DMS53 (cell line): ENCODE measurements at places on chromosomes 4 and X.

GRCh38 chr4:31360786-31361185, 640.6 kb downstream of the PCDH7 start:
- no peak for DNase-seq

DNA sequence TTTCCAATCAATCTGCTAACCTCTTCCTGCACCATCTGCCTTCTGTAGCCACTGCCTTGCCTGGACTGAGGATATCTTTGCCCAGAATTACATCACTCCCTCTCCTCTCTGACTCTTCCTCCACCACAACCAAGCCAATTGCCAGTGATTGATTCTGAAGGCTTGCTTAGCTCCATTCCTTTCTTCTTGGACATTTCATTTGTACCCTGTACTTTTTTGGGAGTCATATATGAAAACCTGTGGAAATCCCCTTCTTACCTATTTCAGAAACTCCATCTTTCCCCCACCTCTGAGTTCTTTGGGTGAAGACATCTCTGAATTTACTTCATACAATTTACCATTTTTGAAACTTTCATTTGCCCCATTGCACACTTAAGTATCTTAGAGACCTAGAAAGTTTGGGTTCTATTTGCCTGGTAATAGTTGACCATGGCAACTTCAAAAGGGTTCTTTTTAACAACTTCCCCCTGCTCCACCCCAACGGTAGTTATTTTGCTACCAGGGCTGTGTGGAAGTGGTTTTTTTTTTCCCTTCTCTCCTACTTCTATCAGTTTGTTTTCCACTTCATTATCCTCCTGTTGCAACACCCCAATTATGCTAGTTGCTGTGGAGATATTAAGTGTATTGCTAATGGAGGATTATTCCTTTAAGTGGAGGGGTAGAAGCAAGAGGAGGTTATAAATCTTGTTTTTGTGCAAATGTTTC, 14.3 kb downstream of the SGMS2 start:
- peak; percentile 6 for DNase-seq

DNA sequence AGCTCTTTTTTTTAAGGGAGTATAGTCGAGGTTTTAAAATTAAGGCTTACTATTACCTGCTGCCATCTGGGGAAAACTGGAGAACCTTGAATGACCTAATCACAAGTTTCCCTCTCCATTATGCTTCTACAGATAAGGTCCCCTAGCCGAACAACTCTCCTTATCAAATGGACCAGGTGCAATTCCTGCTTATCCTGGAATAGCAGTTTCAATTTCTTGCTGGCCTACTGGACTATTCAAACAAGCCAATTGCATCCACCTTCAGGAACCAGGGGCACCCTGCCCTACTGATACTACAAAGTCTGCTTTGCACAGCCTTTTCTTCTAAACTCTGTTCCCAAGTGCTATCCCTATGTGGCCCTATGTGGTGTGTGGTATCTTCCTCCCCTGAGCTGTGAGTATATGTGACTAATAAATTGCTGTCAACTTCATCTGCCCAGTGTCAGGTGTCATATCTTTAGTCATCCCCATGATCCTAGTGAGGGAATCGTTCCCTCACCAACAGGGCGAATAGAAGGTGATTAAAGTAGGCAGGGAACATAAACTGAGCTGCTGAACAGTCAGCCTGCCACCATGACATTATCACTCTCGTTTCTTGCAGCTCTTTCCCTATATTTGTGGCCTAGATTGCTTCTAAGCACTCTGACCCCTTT, 128.5 kb downstream of the ATG4A start:
- no peak for DNase-seq

GRCh38 chrX:71365356-71365874, 742 bp upstream of the TAF1 start:
- no peak for DNase-seq

- peak; percentile 55 for DNase-seq
Measured at GRCh38 chr4:135338181-135338580, 1136.6 kb upstream of the PABPC4L start.

DNA sequence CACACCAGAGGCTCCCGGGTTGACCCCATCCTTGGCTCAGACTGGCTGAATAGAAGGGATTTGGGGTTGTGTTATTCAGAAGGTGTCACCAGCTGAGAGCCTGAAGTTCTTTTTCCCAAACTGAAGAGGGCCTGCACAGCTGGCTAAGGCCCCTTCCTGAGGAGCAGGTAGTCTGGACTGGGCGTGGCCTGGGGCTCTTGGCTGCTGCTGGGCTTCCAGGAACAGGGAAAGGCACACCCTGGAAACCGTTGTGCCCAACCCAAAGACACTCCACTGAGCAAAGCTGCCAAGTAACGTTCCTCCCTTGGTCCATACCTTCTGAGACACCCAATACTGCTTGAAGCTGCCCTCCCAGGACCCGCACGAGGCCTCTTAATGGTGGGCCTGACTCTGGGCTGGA, 8.3 kb upstream of the CXCR3 start:
- no peak for DNase-seq

DNA sequence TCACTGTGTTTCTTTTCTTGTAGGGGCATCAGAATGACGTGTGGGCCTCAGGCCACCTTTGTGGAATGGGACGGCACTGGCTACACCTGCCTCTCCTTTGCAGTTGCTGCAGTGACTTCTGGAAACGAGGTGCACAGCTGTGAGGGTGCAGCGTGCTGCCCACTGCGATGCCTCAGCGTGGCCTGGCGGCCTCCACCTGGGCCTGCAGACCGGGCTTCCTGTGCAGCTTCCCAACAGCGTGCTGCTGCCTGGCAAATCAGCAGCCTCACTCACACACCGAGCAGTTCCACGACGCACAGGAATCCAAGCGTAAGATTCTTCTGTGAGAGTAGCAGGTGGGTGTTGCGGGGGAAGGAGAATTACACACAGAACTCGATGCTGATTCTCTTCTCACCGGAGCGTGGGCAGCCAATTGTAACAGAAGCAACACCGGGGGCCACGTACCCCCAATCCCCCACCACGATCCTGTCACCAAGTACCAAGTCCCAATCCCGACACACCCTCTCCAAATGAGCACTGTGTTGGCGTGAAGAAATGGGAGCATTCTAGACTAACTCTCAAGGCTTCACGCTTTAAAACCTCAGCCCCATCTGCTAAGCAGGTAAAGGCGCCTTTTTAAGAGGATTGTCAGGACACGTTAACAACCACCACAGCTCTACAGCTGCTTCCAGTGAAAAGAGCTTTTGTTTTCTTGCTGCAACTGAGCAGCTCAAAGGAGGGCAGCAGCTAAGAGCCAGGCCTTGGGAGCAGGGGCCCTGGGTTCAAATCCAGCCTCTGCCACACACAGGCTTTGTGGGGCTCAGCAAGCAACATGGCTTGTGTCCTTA, 16.9 kb downstream of the WDR1 start:
- no peak for DNase-seq

- DNase-seq = peak; percentile 27
Measured at GRCh38 chrX:153568451-153569011, 30.4 kb downstream of the CCNQ start.

DNA sequence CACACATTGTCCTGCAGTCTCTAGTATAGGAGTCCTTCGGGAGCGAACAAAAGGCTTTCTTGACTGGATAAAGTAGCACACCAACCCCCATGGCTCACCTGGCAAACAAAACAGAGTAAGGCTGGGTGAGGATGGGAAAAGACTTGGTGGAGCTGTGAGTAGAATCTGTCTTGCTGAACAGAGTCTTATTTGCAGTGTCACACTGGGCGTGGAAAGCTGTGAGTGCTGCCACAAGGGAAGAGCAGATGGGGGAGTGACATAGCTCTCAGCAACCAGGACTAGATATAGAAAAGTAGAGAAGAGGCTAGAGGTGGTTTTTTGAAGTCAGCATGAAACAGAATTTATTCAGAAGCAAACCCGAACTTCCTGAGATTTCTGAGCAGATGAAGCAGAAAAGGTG, 137.2 kb upstream of the ESX1 start:
- DNase-seq = no peak

DNA sequence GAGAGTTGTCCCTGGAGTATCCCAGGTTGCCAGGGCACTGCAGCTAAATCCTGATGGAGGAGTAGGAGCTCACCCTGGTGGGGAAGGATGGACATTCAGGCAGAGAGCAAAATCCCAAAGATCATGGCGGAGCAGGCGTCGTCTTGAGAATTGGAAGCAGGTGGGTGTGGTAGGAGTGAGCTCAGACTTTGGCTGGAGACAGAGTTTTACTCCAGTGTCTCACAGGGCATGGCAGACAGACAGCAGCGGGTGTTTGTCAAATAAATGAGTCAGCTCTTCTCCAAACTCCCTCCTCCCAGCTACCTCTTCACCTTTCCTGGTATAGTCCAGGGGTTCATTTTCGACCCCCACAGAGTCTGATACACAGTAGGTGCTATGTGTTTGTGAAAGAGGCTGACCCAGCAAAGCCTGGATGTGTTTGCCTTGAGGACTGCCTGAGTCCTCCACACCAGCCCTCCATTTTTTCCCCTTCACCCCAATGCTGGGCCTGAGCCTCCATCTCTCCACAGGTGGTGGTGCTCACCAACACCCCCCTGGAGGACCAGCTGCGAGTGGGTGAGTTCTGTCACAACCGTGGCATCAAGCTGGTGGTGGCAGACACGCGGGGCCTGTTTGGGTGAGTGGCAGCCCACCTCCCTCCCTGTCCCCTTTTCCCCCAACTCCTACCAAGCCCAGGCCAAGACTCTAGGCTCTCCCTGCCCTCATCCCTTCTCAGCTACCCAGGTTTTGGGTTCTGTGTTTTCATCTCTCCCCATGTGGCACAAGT, 6.9 kb downstream of the UBA1 start:
- peak; percentile 32 for DNase-seq

- DNase-seq = no peak
Measured at GRCh38 chrX:103831342-103831802, 685 bp downstream of the RAB9B start.

DNA sequence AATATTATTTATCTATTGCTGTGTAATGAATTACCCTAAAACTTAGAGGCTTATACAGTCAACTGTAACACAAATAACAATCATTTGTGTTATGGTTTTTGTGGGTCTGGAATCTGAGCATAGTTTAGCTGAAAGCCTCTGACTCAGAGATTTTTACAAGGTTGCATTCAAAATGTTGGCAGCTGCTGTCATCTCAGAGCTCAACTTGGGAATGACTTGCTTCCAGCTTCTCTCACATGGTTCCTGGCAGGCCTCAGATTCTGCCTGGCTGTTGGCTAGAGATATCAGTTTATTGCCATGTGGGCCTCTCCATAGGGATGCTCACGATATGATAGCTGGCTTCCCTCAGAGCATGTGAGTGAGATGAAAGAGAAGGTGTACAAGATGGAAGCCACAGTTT, 70.2 kb upstream of the BRWD3 start:
- no peak for DNase-seq
